Mucosa of descending colon (tissue), 3 donors: ENCODE measurements at places on chromosomes 3 and 15. TPM values are rescaled to one million over a fixed set of nuclear protein-coding genes. Genes with fewer than 3 reads are reported as not detected.

- peak; percentile 87 for DNase-seq
Observed at GRCh38 chr3:129576514-129577352, 29.7 kb downstream of the PLXND1 start.

DNA sequence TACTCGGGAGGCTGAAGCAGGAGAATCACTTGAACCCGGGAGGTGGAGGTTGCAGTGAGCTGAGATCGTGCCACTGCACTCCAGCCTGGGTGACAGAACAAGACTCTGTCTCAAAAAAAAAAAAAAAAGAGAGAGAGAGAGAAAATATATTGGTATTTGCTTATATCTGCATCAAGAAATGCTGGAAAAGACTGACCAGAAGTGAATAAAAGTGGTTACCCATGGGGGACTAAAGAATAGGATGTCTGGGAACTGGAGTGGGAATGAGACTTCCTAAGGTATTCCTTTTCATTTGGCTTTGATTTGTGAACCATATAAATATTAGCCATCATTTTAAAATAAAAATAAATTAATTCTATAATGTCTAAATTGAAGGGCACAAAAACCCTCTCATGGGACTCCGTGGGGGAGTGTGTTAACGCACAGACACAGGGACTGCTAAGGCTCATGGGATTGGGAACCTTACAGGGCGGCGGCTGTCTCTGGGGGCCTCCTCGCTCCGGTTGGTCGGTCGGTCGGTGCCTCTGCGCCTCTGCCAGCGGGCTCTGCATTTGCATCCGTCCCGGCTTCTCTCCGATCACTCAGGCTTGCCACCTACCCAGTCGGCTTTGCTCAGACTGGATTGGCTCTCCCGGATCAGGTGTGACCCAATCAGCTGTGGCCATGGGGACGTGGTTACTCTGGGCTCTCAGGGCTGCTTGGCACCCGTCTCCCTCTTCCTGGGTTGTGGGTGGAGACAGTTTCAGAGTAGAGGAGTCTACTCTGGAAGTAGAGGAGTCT lies 12.7 kb upstream of the TSPAN3 start:
- DNase-seq: peak; percentile 88

HRG gene
- not detected for total RNA-seq

GRCh38 chr3:140177943-140178342 lies 243.0 kb downstream of the CLSTN2 start:
- DNase-seq: no peak

DNA sequence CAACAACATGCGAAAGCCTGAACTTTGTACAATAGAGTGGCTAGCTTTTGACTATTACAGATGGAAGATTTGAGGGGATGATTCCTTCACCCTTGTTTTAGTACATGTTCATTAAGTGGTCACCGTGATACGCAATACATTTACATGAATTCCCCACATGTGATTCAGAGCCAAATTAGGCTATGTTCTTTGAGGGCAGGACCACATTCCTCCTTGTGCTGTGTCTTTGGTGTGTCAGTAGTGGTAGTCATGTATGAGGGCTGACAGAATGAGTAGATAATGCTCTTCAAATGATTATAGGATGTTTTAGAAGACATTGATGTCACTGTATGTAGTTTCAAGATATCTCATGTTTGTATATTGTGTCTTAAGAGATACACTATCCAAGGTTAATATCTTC lies 12.1 kb downstream of the PTPRG start:
- DNase-seq: no peak

DNA sequence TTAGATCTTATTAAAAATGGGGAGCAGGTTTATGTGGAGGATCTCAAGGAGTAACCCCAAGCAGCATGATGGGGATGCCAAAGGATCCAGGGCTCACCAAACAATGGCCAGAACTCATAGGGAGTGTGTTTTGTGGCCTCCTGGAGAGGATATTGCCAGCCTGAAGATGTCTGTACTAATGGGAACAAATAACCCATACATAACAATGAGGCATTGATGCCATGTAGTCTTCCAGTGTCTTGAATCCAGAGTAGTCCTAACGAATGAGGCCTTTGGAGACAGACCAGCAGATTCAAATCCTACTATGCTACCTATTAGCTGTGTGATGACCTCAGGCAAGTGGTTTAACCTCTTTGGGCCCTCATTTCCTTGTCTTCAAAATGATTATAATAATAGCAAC lies 45.0 kb upstream of the CMSS1 start:
- no peak for DNase-seq

CYP8B1 gene
- not detected for total RNA-seq

- DNase-seq: no peak
Observed at GRCh38 chr3:12186515-12187286, 28.0 kb upstream of the TIMP4 start.

- DNase-seq: no peak
Observed at GRCh38 chr3:38632989-38633388, 16.5 kb downstream of the SCN5A start.

SPTBN5 gene
- total RNA-seq: 2.2 TPM

- no peak for DNase-seq
Observed at GRCh38 chr15:63238796-63239195, 38.6 kb upstream of the APH1B start.

DNA sequence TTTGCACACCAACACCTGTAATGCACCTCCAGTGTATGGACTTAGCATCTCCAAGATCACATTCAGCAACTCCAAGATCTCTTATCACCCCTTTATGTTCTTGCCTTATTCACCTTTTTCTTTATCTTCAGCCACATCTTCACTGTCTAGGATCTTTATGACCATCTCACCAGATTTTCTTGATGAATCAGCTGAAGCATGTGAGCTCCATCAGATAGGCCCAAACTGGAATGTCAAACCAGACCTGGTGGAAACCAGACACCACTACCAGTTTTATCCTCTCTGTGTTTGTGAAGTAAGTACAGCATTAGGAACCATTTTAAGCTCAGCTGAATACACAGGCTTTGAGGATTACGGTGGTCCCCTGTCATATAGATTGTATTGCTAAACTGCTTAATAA lies 330.4 kb upstream of the NDN start:
- no peak for DNase-seq

DNA sequence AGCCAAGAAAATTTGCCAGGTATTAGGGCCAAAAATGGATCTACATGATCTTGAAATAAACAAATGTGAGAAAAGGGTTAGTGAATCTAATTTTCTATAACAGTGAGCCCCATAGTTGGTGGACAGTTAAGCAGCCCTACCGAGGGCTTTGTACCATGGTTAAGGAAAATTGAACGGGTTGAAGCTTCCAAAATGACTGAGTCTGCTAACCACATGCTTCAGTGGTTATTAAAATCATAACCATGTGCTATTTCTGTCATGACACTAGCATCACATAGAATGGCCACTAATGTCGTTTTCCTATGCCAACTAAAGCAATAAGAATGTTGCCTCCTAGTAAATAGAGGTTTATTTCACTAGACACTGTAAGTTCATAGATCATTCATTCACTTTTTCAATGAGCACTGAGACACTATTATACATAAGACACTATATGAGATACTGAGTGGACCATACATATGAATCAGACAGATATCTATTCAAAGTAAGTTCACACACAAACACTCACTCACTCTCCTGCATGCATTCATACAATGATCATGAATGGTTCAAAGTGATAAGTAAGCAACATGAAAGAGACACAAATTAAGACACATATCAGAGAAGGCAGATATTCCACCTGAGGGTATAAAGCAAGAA lies 4.3 kb downstream of the SST start:
- no peak for DNase-seq

DNA sequence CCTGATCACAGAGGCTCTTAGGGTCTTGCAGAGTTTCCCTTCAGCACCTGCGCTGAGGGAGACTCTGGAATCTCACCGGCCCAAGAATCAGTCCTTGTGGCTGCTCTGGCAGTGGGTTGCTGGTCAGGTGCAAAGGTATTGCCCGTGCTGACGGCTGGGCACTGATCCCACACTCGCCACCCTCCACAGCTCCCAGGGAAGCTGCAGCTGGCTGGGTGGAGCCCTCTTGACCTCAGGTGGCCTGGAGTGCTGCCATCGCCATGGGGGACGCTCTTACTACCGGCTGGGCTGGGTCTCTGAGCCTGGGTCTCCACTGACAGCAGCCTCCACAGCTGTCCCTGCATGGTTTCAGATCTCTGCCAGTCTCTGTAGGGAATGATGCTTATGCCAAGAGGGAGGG lies 52.6 kb upstream of the EPHB3 start:
- DNase-seq: no peak

GRCh38 chr3:37475435-37475834 lies 301.1 kb upstream of the LRRFIP2 start:
- no peak for DNase-seq

SLC22A13 gene
- total RNA-seq: 0.70 TPM

- peak; percentile 19 for DNase-seq
Observed at GRCh38 chr3:178289544-178290160, 246.6 kb upstream of the KCNMB2 start.

- no peak for DNase-seq
Observed at GRCh38 chr3:16871915-16872842, 12.6 kb upstream of the PLCL2 start.

- no peak for DNase-seq
Observed at GRCh38 chr15:47415539-47415971, 301.8 kb upstream of the SEMA6D start.

GRCh38 chr15:51108933-51109550 lies 14.3 kb upstream of the TNFAIP8L3 start:
- no peak for DNase-seq

DNA sequence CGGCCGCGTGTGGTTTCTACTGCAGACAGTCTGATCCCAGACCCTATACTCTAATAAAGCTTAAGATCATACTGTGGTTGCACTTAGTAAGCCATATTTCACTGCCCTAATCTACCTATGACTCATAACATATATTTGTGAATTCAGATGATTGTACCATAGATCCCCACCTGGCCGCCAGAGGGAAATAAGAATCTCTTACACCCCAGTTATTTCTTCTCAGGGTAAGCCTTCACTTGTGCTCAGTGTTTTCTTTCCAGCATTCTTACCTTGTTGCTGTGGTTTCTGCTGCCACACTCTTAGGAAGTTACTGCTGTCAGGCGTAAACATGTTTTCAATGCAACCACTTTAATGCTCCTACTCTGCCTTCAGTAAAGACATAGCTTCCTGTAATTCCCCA lies 105.9 kb downstream of the B3GALNT1 start:
- DNase-seq: no peak

GRCh38 chr3:101851850-101852714 lies 2.8 kb downstream of the NFKBIZ start:
- no peak for DNase-seq

DNA sequence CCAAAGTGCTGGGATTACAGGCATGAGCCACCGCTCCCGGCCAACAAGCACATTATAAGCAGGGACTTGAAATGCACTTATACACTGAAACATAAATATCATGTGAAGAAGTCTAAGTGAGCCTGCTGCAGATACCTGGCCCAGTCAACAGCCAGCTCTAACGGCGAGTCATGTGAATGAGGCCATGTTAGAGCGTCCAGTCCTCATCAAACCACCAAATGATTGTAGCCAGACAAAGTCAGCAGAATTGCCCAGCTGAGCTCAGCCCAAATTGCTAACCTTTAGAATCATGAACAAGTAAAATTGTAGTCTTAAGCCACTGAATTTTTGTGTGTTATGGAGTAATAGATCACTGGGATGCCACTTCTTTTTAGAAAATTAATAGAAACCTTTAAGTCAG lies 37.8 kb upstream of the UACA start:
- no peak for DNase-seq

MYL3 gene
- total RNA-seq: 0.32 TPM

DNA sequence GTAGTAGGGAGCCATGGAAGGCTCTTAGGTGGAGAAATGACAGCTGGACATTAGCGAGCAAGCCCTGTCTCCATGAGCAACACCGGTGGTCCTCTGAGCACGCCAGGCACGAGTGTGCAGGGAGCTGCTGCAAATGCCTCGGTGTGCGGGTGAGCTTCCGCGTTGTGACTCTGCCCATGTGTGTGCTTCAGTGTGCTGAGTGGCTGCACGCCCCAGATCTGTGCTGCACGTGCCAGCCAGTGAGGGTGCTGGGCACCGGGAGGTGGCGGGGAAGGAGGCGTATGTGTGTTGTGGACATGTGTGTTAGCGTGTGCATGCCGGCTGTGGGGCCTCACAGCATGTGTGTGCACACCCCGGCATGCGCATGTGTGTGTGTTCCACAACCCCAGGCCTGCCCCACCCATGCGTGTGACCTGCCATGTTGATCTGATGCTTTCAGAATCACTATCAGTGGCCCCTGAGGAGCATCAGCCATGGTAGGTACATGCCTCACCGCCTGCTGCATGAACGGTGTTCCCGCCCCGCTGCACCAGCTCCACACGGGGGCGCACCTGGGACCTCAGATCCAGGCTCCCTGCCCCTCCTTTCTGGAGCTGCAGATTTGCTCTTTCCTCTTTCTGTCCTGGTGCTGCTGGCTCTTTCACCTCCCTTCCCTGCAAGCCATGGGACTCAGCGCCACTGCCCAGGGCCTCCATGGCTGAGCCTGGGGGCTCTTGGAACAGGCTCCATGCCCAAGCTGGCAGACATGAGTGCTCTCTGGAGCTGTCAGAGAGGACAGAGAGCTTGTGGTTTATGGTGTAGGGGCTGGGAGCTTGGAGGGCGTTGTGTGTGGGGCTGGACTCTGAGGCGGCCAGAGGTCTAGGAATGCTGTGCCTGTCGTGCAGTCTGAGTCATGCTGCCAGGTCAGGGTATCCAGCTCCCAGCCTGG lies 169.4 kb downstream of the TBC1D2B start:
- peak; percentile 79 for DNase-seq
